ENCODE measurements at places on chromosomes 1 and 21.

DNA sequence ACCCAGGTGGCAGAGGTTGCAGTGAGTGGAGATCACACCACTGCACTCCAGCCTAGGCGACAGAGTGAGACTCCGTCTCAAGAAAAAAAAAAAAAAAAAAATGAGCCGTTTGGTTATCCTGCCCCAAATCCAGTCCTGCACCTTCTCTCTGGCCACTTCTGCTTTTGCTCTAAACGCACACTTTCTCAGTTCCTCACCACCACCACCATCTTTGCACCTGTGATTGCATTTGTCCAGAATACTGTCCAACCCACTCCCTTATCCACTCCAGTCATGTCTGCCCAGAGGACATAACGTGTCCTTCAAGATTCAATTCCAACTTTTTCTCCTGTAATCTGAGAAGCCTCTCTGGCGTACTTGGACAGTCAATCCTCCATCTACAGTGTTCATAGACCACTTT, 2.2 kb upstream of the NEK2 start:
- peak; percentile 59 for DNase-seq

DNA sequence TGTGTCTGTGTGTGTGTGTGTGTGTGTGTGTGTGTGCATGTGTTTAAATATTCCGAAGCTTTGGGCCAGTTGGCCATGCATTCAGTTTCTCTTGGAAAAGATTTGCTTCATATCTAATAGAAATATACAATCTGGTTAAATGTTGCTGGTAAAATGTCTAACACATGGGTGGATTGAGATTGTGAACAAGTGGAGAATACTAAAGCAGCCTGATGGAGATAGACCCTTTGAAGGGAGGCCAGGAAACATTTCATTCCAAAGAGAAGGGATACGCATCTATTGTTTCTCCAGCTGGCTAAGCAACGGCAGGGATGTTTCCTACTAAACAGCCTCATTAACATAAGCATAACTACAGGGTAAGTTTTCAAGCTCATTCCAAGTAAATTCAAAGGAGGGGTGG, 257.5 kb upstream of the PTBP2 start:
- no peak for DNase-seq

DNA sequence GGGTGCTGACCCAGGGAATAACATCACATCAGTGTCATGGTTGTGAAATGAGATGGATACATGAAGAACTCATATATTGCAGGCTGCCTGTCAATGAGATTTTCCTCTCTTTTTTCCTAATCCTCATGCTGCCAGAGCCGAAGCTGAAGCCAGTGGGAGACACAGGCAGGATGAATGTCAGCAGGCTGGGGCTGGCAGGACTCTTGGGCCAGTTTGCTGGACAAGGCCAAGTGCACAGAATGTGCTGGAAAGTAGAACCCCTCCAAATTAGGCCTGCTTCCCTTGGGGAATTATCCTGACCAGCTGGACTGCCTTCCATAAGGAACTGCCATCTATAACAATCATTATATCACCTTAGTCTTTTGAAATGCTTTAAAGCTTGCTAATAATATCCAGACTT, 31.4 kb downstream of the SLC44A3 start:
- DNase-seq, result no peak

GRCh38 chr1:150311762-150312161, 9.6 kb upstream of the PRPF3 start:
- DNase-seq, result no peak

DNA sequence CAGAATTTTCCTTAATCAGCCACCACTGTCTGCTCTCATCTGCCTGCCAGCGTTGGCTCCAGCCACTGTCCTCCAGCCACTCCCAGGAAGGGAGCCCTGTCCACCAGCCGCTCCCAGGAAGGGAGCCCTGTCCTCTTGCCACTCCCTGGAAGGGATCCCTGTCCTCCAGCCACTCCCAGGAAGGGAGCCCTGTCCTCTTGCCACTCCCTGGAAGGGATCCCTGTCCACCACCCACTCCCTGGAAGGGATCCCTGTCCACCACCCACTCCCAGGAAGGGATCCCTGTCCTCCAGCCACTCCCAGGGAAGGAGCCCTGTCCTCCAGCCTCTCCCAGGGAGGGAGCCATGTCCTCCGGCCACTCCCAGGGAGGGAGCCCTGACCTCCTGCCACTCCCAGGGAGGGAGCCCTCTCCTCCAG, 726.5 kb downstream of the PTPRU start:
- DNase-seq, result no peak

- DNase-seq, result peak; percentile 61
Measured at GRCh38 chr1:235093696-235094592, 34.7 kb downstream of the TOMM20 start.

DNA sequence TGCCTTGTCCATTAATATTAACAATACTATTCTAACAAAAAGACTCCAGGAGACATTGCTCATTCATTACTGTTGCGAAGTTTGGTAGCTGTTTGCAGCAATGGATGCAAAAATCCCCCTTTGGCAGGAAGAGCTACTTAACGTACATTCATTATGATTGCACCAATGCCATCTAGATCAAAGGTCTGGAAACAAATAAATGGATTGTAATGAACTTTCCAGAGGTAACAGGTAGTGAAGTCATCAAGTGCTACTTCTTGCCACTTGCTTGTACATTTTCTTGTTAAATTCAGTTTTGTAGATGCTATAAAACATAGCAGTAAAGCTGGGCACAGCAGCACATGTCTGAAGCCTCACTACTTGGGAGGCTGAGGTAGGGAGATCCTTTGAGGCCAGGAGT, 93.9 kb downstream of the DDAH1 start:
- DNase-seq, result no peak

GRCh38 chr21:28256420-28256831, 736.3 kb downstream of the LTN1 start:
- no peak for DNase-seq

DNA sequence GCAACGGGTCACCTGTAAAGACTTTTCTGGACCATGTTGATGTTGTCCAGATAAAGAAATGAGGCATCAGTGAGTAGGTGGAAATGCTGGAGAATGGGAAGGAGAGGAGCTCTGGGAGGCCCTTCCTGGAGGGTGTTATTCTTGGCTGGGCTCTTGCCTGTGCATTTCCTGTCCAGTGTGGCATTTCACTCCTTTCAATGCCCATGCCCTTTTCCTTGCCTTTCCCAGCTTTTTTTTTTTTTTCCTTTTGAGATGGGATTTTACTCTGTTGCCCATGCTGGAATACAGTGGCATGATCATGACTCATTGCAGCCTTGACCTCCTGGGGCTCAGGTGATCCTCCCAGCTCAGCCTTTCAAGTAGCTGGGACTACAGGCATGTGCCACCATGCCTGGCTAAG, 11.8 kb downstream of the NOS1AP start:
- no peak for DNase-seq

DNA sequence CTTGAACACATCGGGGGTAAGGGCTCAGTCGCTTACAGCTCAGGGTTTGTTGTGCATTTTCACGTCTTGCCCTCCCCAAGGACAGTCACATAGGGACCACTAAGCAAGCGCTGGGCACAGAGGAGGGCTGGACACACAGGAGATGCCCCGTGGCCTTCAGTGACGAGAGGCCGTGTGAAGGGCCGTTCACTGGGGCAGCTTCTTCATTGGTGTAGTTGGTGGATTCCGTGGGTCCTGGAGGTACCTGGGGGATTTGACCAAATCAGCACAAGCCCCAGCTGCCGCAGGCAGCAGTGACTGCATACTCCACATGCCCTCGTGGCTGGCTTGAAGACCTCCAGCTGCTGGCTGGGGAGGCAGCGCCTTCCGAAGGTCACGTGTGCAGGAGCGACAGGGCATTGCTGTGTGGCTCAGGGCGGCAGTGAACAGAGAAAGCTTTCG, 100.8 kb upstream of the C1orf174 start:
- DNase-seq, result no peak

DNA sequence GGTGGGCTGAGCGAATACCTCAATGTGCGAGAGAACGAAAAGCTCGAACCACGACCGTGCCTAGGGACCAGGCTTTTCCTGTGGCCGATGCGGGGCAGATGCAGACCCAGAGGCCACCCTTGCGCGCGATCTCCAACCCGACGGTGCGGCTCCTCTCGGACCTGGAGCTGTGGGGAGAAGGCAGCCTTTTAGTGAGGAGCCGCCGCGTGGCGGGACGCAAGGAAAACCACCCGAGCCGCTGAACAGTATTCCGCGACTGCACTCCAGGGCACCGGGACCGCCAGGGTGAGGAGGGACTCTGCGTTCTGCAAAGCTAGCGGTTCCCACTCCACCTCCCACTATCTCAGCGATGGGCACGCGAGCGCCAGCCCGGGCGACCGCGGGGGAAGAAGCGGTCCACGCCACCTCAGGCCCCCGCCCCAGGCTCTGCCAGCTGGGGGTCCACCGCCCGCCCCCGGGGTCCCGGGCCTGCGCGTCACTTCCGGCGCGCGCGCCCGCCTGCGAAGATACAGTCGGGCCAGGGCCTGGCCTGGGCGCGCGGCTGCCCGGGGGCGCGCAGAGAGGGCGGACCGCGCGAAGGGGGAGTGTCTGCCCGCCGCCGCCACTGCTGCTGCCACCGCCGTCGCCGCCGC, 66.5 kb upstream of the PRKACB start:
- peak; percentile 85 for DNase-seq

DNA sequence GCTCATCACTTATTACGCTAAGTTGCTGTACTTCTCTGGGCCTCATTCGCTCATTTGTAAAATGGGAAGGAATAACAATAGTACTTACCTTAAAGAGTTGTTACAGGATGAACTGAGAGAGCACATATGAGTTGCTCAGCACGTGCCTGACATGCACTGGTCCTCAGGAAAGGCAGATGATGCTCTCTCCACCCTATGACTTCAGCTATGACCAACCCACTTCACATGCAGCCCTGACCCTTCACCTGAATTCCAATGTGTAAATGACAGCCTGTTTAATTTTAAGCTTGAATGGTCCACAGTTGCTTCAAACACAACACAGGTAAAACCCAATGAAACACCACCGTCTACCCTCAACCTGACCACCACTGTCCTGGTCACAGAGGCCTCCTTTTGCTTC, 32.9 kb downstream of the GADD45A start:
- no peak for DNase-seq

- DNase-seq, result peak; percentile 9
Measured at GRCh38 chr1:2384941-2385481, 6.3 kb downstream of the MORN1 start.

- no peak for DNase-seq
Measured at GRCh38 chr1:29948581-29948980, 712.3 kb downstream of the PTPRU start.

DNA sequence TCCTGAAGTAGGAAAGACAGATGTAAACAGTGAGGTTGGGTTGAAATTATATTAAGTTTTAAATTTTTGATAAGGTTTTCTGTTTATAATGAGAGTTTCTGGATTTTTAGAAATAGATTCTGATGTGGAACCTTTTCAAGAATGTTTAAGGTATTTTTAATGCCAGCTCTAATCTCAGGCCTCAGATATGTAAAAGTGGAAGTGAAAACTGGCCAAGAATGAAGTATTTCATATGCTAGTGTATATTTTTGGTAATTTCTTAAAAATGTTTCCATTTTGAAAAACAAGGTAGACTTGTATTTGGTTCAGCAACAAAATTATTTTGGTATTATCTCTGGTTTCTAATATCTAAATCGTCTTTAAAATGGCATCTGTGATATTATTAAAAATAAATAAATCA, 14.4 kb downstream of the IFNAR1 start:
- DNase-seq, result no peak

- no peak for DNase-seq
Measured at GRCh38 chr1:20200966-20201365, 14.6 kb upstream of the PLA2G2C start.

GRCh38 chr1:8137481-8138244, 111.6 kb upstream of the ERRFI1 start:
- DNase-seq, result no peak

- no peak for DNase-seq
Measured at GRCh38 chr1:98232678-98233077, 311.8 kb upstream of the DPYD start.

- no peak for DNase-seq
Measured at GRCh38 chr1:82849460-82849859, 1048.7 kb downstream of the ADGRL2 start.

- no peak for DNase-seq
Measured at GRCh38 chr1:157302724-157303123, 164.5 kb upstream of the ETV3 start.

DNA sequence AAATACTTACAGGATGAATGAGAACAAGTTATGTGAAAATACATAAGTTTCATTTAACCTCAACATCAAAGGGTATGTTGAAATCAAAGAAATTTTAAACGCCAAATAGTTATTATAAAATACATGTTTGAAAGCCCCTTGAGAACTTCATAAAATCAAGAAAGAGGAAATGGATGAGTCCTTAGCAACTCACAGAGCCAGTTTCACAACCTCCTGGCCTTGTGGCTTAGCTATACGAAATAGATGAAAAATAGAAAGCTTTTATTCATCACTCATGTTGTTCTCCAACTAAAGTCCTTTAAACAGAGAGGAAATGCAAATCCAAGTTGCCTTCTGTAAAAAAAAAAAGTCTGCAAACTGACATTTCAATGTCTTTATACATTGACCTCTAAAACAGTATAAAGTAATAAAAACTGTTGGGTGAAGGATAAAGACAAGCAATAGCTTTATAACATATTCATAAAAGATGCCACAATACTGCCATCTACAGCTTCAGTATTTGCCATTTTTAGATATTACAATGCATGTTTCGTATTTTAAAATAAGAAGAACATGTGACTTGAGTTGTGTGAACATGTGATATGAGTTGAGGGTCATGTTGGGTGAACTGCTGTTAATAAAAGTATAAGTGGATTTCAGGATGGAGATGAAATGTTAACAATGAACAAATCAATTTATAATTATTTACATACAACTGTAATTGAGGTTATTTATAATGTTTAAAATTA, 847.8 kb downstream of the MRPL39 start:
- DNase-seq, result no peak

DNA sequence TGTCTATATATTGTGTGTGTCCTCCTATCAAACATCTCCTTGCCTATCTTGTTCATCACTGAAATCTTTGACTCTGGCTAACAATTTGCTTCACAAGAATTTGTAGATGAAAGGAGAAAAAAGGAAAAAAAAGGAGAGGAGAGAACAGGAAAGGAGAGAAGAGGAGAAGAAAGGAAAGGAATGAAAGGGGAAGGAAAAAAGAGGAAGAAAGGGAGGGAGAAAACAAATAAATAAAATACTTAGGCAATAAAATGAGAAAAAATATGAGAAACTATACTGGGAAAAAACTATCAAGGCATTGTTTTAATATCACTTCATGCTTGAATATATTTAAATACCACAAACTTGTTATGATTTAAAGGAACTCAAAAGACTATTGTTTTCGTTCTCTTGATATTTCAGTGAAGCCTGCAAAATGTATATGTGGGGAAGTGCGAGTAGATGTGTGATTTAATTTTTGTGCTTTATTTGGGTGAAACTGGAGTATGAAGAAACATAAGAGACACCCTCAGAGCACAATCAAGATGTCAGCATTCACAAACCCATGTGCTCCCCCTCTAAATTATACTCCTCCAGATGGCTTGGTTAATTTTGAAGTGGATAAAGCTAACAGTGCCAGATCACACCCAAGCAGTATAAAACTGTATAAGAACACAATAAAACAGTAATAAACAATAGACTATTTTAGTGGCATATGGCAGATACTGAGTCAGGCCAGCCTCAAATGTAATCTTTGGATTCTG, 205.7 kb upstream of the SAMSN1 start:
- no peak for DNase-seq

All from GM06990 (cell line).